ENCODE measurements at places on chromosomes 11 and 22.

- DNase-seq = peak; percentile 69
Measured at GRCh38 chr11:207863-208180, 314 bp downstream of the RIC8A start.

DNA sequence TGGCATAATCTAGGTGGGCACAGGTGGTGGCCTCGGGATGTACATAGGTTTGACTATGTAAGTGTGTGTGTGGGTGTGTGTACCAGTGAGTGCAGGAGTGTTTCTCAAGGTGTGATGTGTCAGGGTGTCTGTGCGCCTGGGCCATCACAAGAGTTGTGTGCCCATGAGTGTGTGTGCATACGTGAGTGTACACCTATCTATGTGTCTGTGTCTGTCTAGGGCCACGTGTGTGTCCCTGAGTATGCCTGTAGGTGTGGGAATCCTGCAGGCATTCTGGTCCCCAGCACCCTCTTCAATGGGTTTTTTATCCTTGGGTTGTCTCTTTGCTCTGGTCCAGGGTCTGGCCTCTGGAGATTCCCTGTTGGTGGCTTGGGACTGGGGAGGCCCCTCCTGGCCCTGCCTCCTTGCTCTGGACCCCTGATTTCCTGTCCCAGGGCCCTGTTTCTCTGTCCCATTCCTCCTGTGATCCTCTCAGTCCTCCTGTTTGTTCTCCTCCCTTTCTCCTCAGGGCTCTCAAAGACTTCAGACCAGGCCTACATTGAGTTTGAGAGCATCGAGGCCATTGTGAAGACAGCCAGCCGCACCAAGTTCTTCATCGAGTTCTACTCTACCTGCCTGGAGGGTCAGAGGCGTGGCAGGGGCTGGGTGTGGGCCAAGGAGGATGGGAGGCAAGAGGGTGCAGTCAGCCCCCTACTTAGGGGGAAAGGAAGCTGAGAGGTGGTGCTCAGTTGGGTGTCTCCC lies 9.4 kb downstream of the INPPL1 start:
- DNase-seq = no peak

DNA sequence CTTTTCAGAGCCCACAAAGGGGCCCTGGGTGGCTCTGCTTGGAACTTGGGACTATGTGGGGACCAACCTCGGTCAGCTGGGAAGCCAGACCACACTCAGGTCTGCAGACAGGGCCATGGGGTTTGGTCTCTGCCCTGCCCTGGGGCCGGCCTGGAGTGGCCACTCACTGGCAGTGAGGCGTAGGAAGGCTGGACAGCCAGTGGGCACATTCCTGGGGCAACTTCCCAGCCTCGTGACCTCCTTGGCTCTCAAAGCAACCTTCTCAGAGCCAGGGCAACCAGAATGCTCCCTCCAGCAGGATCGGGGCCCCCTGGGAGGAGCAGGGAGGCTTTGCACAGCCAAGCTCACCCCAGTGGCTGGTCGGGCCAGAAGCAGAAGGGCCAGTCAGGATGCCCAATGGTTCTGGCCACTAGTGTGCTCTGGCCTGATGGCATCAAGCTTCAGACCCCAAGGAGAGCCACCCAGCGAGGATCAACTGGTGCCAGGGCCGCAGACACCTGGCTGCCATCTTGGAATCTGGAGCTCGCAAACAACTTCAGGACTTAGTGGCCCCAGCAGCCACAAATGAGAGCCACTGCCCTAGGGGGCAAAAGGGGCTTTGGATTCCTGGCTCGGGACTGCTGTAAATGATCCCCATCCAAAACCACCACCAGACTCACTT lies 87.1 kb downstream of the MYEOV start:
- no peak for DNase-seq

GRCh38 chr11:9799886-9800285 lies 136.0 kb downstream of the SWAP70 start:
- DNase-seq = peak; percentile 35

- DNase-seq = no peak
Measured at GRCh38 chr11:72426103-72426757, 8.1 kb downstream of the CLPB start.

- DNase-seq = no peak
Measured at GRCh38 chr22:32175683-32176644, 16.9 kb upstream of the C22orf42 start.

GRCh38 chr11:116376547-116376946 lies 396.2 kb downstream of the BUD13 start:
- DNase-seq = no peak

- DNase-seq = peak; percentile 20
Measured at GRCh38 chr11:19025481-19026406, 34.8 kb downstream of the MRGPRX2 start.

GRCh38 chr11:82986446-82986845 lies 84.9 kb downstream of the DDIAS start:
- DNase-seq = no peak

DNA sequence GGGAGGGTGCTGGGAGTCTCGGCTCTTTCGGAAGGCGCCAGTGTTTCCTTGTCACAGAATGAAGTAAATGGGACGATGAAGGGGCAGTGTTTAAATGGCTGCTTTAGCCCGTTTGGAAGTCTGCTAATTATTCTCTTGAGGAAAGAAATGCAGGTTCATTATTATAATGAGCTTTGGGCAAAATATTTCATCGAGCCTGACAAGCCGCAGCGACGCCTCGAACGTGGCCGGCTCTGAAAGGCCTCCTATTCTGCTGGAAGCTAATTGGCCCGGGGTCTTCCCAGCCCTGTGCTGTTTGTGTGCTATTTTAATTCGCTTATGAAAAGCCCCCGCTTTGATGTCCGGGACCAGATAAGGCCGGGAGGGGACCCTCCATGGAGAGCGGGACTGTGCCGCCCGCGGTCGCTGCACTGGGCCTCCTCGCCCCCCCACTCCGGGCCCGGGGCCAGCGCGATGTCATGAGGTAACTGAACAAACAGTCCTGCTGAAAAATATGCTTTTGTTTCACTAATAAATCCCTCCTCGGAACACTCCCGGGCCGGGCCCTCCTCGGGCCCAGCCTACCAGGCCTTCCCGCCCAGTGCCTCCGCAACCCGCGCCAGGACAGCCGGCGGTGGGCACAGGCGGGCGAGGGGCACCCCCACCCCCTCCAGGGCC lies 78.4 kb downstream of the CDKN1C start:
- DNase-seq = no peak

GRCh38 chr11:67285541-67286498 lies 3.3 kb upstream of the ANKRD13D start:
- no peak for DNase-seq

- no peak for DNase-seq
Measured at GRCh38 chr11:108398439-108398838, 68.9 kb downstream of the C11orf65 start.

DNA sequence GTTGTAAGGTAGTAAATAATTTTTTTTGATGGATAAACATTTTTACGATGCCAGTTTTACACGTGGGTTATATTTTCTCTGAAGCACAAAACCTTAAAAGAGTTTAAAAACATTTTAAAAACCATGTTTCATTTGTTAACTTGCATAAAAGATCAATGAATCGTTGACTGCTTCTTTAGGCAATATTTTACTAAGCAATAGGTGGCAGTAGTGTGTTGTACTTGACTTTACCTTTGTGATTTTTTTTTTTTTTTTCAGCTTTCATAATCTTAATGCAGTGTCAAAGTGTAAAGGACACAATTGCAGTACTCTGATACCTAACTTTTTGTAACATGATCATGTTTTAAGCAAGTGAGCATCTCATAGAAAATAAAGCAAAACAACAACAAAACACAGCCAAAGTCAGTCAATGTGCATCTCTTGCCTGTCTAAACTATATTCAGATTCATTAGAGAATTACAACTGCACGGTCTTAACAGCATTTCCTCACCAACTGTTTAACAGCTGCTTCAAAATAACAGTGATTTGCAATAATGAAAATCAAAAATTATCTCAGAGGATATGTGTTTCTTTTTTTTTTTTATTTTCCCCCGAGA lies 27.7 kb downstream of the DNAJC24 start:
- DNase-seq = peak; percentile 48

DNA sequence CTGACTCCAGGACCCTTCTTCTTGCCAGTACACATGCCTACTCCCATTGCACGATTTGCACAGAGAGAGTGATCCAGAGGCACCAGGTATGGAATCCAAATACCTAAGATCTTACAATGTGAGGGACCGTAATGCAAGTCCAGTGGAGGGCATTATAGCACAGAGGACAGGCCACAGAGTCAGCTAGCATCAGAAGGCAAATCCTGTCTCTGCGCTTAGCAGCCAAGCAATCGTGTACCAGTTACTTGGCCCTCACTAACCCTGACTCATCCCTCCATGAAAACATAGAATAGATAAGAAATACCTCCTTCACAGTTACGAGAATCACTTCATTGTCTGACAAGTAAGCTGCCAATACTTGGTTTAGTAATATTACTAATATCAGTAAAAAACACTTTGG lies 69.7 kb upstream of the SLC6A5 start:
- no peak for DNase-seq

DNA sequence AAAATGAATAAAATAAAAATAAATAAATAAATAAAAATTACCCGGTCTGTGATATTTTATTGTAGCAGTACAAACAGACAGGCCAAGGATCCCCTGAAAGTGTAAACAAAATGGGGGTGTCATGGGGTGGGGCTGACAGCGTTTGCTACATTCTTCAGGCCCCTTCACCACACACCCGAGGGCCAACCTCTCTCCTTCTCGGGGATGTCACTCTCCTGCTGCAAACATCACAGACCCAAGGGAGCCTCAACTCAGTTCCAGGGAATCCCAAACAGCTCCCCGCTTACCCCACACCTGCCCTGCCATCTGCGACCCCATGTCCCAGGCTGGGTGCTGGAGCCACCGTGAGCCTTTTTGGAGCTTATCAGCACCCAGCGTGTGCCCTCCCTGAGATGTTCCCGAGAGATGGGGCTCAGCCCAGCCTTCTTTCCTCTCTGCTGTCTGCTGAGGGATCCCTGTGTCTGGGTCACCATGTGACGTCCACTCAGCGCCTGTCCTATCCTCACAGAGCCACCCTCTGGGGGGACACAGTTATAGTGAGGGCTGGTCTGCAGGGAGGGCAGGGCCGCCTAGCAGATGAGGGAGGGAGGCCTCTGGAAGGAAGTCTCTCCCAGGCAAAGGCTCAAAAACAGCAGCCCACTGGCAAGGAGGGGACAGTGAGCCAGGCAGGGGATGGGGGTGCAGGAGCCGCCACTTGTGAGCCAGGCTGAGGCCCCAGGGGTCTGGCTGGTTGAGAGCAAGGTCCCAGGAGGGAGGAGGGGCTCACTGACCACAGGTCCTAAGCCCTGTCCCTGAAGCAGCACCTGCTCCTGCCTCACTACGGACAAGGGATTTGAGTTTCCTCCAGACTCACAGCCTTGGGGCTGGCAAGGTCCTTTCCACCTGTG lies 1041.6 kb downstream of the BRD1 start:
- no peak for DNase-seq

DNA sequence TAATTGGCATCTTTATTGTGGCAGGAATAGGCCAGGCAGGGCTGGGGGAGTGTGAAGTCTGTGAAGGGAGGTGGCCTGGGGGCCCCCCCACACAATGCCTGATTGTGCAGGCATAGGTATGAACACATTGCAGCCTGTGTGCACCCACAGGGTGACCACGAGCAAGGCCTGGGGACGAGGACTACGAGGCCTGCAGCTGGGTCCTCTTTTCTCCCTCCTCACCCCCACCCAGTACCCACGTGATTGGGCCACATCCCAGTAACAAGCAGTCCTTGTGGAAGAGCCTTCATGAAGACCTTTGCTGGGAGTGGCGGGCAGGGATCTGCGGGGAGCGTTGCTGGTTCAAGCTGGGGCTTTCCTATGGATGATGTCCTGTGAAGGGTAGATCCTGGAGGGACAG lies 29.3 kb downstream of the ZBTB16 start:
- DNase-seq = no peak

GRCh38 chr22:22712666-22713365 lies 68.4 kb downstream of the GGTLC2 start:
- DNase-seq = no peak

DNA sequence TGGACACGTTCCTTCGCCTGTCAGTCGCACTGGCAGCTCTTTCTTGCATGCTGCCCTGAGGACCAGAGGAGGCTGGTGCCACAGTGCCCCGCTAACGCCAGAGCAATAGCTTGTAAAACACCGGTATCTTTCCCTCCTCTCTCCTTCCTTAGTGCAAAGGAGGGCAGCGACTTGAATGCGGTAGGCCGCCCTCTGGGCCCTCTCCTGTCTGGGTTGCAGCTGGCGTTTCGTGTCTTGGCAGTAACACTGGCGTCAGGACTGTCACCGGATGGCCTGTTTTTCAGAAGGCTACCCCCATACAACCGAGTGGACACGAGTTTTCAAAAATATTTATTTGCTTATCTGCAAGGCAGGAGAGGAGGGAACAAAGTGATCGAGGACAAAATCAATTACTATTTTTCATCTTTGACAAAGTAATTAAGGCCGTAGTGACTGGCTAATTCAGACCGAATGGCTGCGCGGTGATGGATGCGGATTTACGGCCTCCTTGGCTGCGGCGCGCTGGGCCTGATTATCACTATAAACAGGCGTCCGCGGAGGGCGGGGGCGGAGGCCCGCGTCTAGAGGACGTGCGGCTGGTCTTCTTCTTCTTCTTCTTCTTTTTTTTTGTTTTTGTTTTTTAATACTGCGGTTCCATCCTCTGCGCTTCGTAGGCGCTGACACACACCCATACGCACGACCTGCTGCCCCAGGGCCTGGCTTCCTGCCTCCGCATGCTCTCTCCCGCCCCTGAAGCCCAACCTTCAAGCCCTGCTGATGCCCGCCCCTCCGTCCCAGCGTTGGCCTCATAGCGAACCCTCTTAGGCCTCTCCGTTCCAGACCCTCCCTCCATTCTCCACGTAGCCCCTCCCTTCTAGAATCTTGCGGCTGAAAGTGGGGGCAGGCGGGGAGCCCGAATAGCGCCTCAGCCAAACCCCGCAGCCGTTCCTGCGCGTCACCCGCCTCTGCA lies 2.9 kb upstream of the SLC6A5 start:
- no peak for DNase-seq

GRCh38 chr11:78647266-78647915 lies 72.7 kb upstream of the NARS2 start:
- DNase-seq = no peak

DNA sequence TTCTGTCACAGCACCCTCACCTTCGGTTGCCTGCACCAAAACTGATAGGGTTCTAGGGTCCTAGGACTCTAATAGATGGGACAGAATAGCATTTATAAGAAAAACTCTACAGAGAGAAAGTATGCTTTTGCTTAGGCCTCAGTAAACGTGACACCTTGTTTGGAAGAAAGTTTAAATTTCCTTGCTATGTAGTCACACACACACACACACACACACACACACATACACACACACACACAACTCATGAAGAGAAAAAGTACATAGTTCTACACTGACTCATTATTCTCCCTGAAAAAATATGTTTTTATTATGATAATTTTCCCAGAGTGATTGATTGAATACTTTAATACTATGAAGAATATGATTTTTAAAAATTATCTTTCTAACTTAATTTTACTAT lies 220.8 kb upstream of the SNX19 start:
- peak; percentile 50 for DNase-seq

GRCh38 chr22:37747080-37747714 lies 50.3 kb downstream of the TRIOBP start:
- DNase-seq = peak; percentile 62

- DNase-seq = no peak
Measured at GRCh38 chr11:58968251-58968711, 29.0 kb downstream of the GLYATL1 start.

GRCh38 chr11:65424205-65425104 lies 1.9 kb downstream of the NEAT1 start:
- DNase-seq = peak; percentile 82

- DNase-seq = no peak
Measured at GRCh38 chr22:43550672-43551071, 138.9 kb downstream of the MPPED1 start.
